ENCODE measurements at places on chromosomes 2 and 18. TPM values are rescaled to one million over a fixed set of nuclear protein-coding genes. Genes with fewer than 3 reads are reported as not detected.

The GKN2 gene
- not detected for total RNA-seq

DNA sequence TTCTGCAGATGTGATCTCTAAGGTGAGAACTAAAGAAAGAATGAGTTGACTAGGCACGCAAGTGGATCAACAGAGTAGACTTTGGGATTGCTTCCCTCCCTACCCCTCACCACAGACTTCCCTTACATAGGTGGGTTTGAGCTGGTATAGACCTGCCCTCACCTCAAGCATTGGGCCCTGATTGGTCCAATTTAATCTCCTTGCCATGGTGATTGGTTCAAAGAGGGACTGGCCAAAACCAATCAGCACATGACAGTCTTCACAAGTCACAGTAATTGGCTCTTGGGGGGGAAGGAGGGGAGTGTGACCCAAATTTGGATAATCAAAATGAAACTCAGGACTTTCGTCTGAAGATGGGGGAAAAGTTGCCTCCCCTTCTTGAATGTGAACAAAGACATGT, 36.6 kb upstream of the LNPK start:
- no peak overlapping the region for H3K4me3 ChIP-seq
- no peak overlapping the region for H3K27ac ChIP-seq
- peaks cover 16% of the 10 kb centered on the region for H3K27me3 ChIP-seq
- no peaks in the 10 kb centered on the region for H3K36me3 ChIP-seq

DNA sequence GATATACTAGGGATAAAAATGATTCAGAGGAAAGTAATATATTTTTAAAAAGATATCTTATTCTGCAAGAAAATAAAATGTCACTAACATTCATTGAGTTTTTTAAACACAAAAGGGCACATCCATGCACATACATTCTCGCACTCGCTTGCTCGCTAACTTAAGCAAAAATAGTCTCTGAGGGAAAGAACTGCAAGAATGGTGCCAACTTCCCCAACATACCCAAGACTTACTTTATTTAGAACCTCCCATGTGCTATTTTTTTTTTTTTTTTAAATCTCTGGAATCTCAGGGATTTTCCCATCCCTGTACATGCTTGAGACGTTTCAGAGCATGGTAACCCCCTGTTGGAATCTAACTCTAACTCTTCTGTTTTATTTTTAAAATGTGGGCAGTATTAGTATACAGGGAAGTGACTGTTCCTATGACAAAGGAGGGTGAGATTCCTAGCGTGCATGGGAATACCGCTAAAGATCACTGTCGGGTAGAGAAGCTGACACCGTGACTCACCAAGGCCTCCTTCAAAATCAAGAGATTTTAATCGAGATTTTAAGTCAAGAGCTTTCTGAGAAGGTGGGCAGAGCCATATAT, 187.9 kb upstream of the ZEB2 start:
- H3K4me3 ChIP-seq, result no peak overlapping the region
- no peak for DNase-seq
- no peaks in the 10 kb centered on the region for H3K27me3 ChIP-seq
- H3K27ac ChIP-seq, result no peak overlapping the region
- H3K4me1 ChIP-seq, result peaks cover 5% of the 10 kb centered on the region

The ADAM23 gene
- 17.2 TPM for total RNA-seq

GRCh38 chr2:159410276-159410675, 123.8 kb upstream of the WDSUB1 start:
- DNase-seq, result no peak
- H3K27me3 ChIP-seq, result no peaks in the 10 kb centered on the region
- peaks cover 24% of the 10 kb centered on the region for H3K36me3 ChIP-seq
- H3K27ac ChIP-seq, result no peak overlapping the region

DNA sequence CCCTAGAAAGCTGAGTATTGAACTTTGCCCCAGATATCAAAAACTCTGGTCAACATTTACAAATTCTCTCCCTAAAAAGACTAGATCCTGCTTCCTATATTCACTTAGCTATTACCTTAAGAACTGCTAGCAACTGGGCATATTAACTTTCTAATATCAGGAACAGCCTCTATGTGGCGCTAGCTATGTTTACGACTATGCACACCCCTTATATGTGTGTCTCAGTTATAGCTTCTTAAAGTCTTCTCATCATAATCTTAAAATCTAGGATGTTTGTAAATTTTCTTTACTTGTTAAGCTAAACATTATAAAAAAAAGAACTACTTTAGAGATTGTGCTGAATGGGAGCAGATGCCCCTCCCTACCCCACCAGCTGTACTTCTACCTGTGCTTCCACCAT, 1.7 kb upstream of the STAMBP start:
- H3K27me3 ChIP-seq, result peaks cover 35% of the 10 kb centered on the region
- H3K4me3 ChIP-seq, result no peak overlapping the region
- peaks cover 9% of the 10 kb centered on the region for H3K4me1 ChIP-seq
- DNase-seq, result no peak
- no peaks in the 10 kb centered on the region for H3K36me3 ChIP-seq
- no peak overlapping the region for H3K27ac ChIP-seq

The NT5DC4 gene
- total RNA-seq, result not detected

- no peak overlapping the region for H3K4me3 ChIP-seq
- H3K27me3 ChIP-seq, result no peaks in the 10 kb centered on the region
- no peaks in the 10 kb centered on the region for H3K36me3 ChIP-seq
- no peak overlapping the region for H3K27ac ChIP-seq
- DNase-seq, result no peak
These were observed 14.4 kb downstream of the PHLPP1 start for GRCh38 chr18:62729487-62730386.

DNA sequence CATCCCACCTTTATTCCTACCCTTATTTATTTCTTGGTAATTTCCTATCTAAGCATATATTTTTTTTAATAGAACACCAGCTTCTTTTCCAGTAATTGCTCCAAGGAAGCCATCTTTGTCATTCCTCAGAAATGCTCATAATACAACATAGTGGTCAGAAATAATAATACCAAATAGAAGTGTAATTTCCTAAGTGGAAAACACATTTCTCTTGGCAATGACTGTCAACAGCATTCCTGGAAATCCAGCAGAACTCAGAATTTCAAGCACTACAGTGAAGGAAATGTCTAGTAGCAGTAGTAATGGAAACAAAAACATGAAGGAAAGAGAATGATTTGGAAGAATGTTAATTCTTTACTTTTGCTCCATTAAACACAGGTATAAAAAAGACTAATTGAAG, 56.6 kb downstream of the GDF7 start:
- peaks cover 3% of the 10 kb centered on the region for H3K4me1 ChIP-seq
- DNase-seq, result no peak
- H3K4me3 ChIP-seq, result no peak overlapping the region
- no peak overlapping the region for H3K27ac ChIP-seq
- H3K36me3 ChIP-seq, result no peaks in the 10 kb centered on the region

The GALNT3 gene
- 0.65 TPM for total RNA-seq

DNA sequence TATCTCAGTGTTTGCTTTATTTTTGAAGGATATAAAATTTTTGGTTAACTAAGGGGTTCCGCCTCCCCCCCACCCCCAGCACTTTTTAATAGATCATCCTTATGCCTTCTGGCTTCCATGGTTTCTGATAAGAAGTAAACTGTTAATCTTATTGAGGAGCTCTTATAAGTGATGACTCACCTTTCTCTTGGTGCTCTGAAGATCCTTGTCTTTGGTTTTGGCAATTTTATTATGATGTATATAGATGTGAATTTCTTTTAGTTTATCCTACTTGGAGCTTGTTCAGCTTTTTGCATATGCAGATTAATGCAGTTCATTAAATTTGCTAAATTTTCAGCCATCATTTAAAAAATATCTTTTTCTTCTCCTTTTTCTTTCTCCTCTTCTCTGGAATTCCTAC, 91.7 kb upstream of the CTAGE1 start:
- no peaks in the 10 kb centered on the region for H3K4me1 ChIP-seq
- H3K36me3 ChIP-seq, result no peaks in the 10 kb centered on the region
- DNase-seq, result no peak
- H3K27me3 ChIP-seq, result no peaks in the 10 kb centered on the region
- no peak overlapping the region for H3K4me3 ChIP-seq
- H3K27ac ChIP-seq, result no peak overlapping the region

DNA sequence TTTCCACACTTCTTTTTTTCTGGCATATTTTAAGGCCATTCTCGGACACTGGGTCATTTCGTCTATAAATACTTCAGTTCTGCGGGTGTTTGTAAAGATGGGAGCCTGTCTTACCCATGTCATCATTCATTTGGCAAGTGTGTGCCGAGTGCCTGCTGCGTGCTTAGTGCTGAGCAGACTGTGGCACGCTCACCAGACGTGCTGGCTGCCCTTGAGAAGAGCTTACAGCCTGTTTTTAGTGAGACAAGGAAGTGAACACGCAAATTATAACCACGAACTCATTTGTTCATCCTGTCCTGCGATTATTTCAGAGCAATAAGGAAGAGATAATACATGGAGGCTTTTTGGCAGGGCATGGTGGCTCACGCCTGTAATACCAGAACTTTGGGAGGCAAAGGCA, 10.4 kb upstream of the STON1 start:
- H3K27me3 ChIP-seq, result no peaks in the 10 kb centered on the region
- no peak for DNase-seq
- no peaks in the 10 kb centered on the region for H3K4me1 ChIP-seq
- no peaks in the 10 kb centered on the region for H3K36me3 ChIP-seq
- H3K27ac ChIP-seq, result no peak overlapping the region
- no peak overlapping the region for H3K4me3 ChIP-seq

DNA sequence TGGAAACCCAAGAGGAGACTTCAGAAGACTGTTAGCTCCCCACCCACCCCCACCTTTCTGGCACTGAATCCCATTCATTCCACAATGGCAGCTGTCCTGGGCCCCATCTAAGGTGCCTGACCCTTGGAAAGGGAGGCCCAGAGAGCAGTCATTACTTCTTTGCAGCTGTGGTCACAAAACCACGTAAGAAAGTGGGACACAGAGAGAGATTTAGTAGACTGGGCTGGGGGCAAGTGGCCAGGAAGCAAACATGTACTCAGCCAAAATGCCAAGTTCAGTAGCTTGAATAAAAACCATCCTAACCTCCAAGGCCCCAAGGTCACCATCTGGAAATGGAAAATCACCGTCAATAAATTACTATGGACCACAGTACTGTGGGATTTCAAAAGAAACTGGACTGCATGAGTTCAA, 381.4 kb downstream of the TNS1 start:
- no peaks in the 10 kb centered on the region for H3K36me3 ChIP-seq
- no peak for DNase-seq
- no peak overlapping the region for H3K27ac ChIP-seq
- peaks cover 28% of the 10 kb centered on the region for H3K4me1 ChIP-seq
- H3K4me3 ChIP-seq, result no peak overlapping the region

DNA sequence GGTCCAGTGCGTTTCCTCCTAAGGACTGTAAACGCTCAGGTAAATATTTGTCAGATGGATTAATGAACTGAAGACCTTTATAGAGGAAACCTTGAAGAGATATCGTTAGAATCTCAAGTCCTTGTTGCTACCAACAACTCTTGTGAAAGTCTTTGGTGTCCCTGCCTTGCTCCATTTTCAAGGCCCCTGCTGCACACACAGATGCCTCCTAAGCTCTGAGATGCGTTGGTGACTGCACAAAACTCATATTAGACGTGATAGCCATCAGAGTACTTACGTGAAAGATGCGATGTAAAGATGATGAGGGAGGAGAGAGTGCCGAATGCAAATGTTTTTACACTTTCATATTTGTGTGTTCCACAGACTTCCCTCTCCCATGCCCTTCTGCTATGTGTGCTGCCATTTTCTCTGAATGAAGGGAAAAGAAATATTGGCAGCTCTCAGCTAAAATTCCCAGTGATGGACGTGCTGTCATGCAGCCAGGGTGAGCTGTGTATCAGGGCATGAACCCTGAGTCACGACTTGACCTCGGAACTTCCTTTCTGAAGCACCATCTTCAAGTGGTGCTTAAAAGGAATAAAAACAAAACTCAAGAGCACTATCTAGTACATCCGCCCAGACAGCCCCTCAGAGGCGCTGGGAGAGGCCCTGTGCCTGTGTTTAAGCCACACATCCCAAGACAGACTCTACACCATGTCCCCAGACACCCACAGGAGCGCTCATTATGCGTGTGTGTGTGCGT, 117.4 kb downstream of the FAM210A start:
- H3K4me3 ChIP-seq, result no peak overlapping the region
- H3K27me3 ChIP-seq, result peaks cover 34% of the 10 kb centered on the region
- peaks cover 19% of the 10 kb centered on the region for H3K4me1 ChIP-seq

- no peak for DNase-seq
- H3K27me3 ChIP-seq, result no peaks in the 10 kb centered on the region
- no peak overlapping the region for H3K4me3 ChIP-seq
- H3K36me3 ChIP-seq, result no peaks in the 10 kb centered on the region
- H3K4me1 ChIP-seq, result no peaks in the 10 kb centered on the region
These were observed 73.8 kb downstream of the MAP3K20 start for GRCh38 chr2:173149491-173149890.

- peak overlapping the region; percentile 93 for H3K4me3 ChIP-seq
- peak overlapping the region; percentile 100 for H3K27ac ChIP-seq
- H3K36me3 ChIP-seq, result no peaks in the 10 kb centered on the region
- H3K27me3 ChIP-seq, result no peaks in the 10 kb centered on the region
- DNase-seq, result peak; percentile 76
These were observed 856 bp downstream of the TIA1 start for GRCh38 chr2:70247364-70248180.

GRCh38 chr2:186201371-186201770, 284.7 kb upstream of the ZC3H15 start:
- no peaks in the 10 kb centered on the region for H3K36me3 ChIP-seq
- DNase-seq, result peak; percentile 15
- no peaks in the 10 kb centered on the region for H3K27me3 ChIP-seq
- H3K4me1 ChIP-seq, result peaks cover 6% of the 10 kb centered on the region

- no peaks in the 10 kb centered on the region for H3K27me3 ChIP-seq
- H3K4me1 ChIP-seq, result no peaks in the 10 kb centered on the region
- no peak overlapping the region for H3K4me3 ChIP-seq
- no peak overlapping the region for H3K27ac ChIP-seq
- DNase-seq, result no peak
These were observed 77.1 kb upstream of the GALNT5 start for GRCh38 chr2:157180359-157180758.

DNA sequence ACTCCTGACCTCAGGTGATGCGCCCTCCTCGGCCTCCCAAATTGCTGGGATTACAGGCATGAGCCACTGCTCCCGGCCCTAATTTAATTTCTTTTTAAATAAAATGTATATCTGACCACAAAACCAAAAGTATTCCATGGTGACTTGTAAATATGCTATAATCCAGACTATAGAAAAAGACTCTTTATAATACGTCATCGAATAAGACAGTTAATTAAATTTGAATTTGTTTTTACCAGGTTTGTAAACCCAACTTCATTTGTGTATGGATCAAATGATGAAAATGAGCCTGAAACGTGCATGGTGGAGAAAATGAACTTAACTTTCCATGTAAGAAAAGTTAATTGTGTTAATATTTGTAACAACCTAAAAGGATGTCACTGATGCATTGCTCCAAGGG, 69.9 kb downstream of the ITGA4 start:
- no peaks in the 10 kb centered on the region for H3K36me3 ChIP-seq
- H3K4me1 ChIP-seq, result no peaks in the 10 kb centered on the region

GRCh38 chr2:180840641-180841040, 139.8 kb upstream of the UBE2E3 start:
- DNase-seq, result no peak
- no peaks in the 10 kb centered on the region for H3K27me3 ChIP-seq
- H3K4me3 ChIP-seq, result no peak overlapping the region
- H3K4me1 ChIP-seq, result no peaks in the 10 kb centered on the region
- H3K27ac ChIP-seq, result no peak overlapping the region

GRCh38 chr2:55063713-55064323, 13.6 kb upstream of the RTN4 start:
- no peaks in the 10 kb centered on the region for H3K4me1 ChIP-seq
- no peaks in the 10 kb centered on the region for H3K27me3 ChIP-seq
- no peak overlapping the region for H3K4me3 ChIP-seq
- DNase-seq, result no peak

The CIB4 gene
- not detected for total RNA-seq

- H3K27me3 ChIP-seq, result no peaks in the 10 kb centered on the region
- DNase-seq, result no peak
- H3K4me1 ChIP-seq, result no peaks in the 10 kb centered on the region
- no peak overlapping the region for H3K27ac ChIP-seq
These were observed 266.8 kb downstream of the ALPK2 start for GRCh38 chr18:58362027-58362575.

Measured in neural progenitor cell (in vitro differentiated cells).